ENCODE measurements at places on chromosomes 1 and 21.

DNA sequence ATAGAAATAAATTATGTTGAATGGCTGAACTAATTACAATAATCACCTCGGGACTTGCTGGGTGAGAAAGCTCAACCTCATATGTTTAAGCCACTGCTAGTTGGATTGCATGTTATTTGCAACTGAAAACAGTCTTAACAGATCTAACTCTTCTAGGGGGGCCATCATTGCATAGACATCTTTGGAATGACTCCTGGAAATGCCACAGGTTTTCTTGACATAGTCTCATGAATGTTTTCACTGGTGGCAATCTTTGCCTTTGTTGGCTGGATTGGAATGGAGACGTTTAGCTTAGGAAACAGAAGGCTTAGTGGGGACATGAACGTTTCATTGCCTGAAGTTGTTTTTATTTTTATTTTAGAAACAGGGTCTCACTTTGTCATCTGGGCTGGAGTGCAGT lies 8.8 kb upstream of the WDTC1 start:
- DNase-seq = no peak

- DNase-seq = peak; percentile 46
These were observed 15.0 kb upstream of the CDC42 start for GRCh38 chr1:22037520-22037919.

- DNase-seq = peak; percentile 16
These were observed 1.4 kb downstream of the SLC22A15 start for GRCh38 chr1:115977499-115978258.

GRCh38 chr1:81155131-81155530 lies 645.6 kb upstream of the ADGRL2 start:
- no peak for DNase-seq

GRCh38 chr1:214354440-214355148 lies 73.6 kb downstream of the SMYD2 start:
- DNase-seq = no peak

DNA sequence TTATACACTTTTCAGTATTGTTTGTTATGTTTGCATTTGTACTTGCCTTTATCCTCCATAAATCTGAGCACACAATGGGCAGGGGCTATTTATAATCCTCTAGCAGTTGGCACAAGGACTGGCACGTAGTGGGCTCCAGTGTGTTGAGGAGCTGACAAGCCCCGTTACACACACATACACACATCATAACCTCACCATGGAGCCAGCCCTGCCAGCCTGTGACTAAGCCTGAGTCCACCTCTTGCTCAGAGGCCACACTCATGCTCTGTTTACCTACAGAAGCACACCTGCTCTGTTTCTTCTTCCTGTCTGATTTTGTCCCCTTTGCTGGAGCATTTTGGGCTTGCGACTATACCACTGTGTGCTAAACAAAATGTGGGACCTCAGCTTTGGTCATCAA lies 64.5 kb upstream of the SPATA6 start:
- DNase-seq = no peak

GRCh38 chr21:38851101-38851500 lies 45.4 kb downstream of the ETS2 start:
- DNase-seq = no peak

GRCh38 chr1:201673093-201673492 lies 134.2 kb downstream of the NAV1 start:
- DNase-seq = no peak

- peak; percentile 67 for DNase-seq
These were observed 285.4 kb upstream of the USP25 start for GRCh38 chr21:15444118-15444960.

- no peak for DNase-seq
These were observed 120.1 kb upstream of the SGIP1 start for GRCh38 chr1:66413838-66414175.

DNA sequence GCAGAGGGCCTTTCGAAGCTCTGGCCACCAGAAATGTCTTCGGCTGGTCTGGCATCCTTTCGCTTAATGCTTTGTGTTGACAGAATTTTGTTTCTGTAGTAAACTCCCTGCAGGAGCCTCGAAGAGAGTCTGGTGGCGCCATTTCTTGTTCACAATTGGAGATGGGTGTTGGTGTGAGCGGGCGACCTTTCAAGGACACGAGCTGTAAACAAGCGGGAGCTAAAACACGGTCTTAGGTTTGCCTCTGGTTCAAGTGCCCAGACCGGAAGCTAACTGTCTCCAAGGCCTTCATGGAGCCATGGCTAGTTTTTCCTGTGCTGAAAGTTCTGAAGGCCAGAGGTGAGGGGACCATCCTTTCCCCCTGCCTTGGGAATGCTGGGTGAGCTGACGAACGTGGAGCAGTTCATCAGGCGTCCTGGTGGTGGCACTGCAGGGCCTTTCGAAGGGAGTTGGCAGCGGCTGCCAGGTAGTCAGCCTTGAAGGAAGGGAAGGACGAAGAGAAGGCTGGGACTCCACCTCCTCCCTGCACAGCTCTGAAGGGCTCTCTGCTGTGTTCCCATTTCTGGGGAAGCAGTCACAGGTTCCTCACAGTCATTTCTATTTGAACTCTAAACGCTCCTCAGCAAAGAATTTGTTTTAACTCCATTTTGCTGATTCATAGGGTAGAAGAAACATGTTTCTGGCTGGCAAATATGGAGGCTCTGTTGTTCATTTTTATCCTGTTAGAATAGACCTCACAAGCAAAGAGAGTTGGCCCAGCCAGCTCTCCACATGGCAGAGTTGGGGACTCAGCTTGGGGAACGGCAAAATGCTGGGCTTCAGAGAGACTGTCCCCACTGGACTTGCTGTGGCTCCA lies 35.2 kb downstream of the URB2 start:
- peak; percentile 91 for DNase-seq

DNA sequence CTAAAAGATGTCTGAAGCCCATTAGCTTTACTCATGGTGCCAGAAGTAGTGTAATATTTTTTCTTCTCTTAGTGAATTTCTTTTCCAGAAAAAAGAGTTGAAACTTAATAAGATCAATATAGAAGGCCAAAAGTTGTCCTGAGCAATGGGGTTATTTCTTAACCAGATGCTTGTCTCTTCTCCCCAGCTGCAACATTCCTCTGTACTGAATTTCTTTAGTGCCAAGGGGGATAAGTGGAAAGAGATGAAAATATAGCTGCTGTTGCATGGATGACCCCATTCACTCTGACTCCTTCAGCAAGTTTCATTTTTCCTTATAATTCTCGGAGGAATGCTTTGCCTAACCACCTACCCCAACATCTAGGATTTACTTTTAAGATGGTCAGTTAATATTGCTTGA lies 675.0 kb downstream of the USP25 start:
- DNase-seq = no peak

- DNase-seq = peak; percentile 64
These were observed 122.2 kb downstream of the POU2F1 start for GRCh38 chr1:167342846-167343245.

DNA sequence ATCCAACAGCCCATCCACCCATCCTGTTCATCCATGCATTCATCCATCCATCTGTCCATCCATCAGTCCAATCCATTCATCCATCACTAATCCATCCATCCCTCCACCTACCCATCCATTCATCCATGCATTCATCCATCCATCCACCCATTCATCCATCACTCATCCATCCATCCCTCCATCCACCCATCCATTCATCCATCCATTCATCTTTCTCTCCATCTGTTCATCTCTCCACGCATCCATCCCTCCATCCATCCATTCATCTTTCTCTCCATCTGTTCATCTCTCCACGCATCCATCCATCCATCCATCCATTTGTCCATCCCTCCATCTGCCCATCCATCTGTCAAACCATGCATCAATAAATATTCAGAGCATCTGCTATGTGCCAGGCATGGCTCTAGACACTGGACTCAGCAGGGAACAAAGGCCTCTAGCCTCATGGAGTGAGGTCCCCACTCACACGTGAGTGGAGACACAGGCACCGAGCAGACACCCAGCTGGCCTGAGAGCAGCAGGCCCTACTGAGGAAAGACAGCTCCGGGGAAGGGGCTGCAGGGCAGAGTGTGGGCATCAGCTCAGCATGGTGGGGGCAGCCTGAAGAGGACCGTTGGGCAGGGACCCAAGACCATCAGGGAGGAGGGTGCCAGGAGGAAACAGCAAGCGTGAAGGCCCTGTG lies 9.6 kb downstream of the KRTAP10-1 start:
- no peak for DNase-seq

GRCh38 chr1:163436140-163436812 lies 114.5 kb downstream of the NUF2 start:
- no peak for DNase-seq

- DNase-seq = no peak
These were observed 1568.8 kb downstream of the PLA2G4A start for GRCh38 chr1:188397521-188397920.

DNA sequence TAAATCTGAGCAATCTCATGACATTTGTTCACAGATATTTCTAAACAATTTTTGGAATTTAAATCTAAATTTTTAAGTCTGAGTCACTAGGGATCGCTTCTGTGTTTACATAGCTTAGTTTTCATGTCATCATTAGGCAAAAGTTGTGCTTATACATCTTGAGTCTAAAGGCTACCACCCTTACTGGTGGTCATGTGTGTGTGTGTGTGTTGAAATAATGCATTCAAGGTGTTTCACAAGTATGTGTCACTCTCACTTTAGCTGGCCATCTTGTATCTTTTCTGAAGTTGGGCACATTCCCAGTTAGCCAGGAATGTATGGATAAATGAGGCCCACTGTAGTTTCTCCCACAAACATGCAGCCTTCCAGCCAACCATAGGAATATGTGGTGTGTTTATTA lies 1162.5 kb upstream of the PRMT6 start:
- DNase-seq = no peak

DNA sequence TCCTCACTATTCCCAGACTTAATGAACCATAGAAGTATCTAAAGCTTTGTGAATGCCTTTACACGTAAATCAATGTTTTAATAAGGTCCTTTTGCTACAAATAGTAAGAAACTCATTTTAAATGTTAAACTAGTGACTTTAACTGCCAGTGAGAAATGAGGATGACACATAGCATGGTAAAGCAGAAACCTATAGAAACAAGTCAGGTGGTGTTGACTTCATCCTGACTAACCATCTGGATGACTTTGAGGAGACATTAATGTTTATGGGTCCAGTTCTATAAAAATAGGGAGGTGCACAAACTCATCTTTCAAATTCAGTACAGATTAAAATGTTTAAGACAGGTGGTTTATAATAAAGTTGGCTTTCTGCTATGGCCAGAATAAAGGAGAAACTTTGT lies 85.4 kb downstream of the COLGALT2 start:
- no peak for DNase-seq

GRCh38 chr1:207007352-207008033 lies 25.1 kb downstream of the C1orf116 start:
- no peak for DNase-seq

All from GM23338 (cell line).